ENCODE measurements at places on chromosomes 6 and 20.

- DNase-seq: no peak
These were observed 62.6 kb downstream of the NPEPL1 start for GRCh38 chr20:58755062-58755697.

GRCh38 chr6:105430685-105431084 is 27.8 kb upstream of the PREP start:
- no peak for DNase-seq

GRCh38 chr6:45896783-45897441 is 118.7 kb downstream of the CLIC5 start:
- DNase-seq: no peak

GRCh38 chr6:37083243-37084138 is 78.0 kb downstream of the FGD2 start:
- DNase-seq: no peak

DNA sequence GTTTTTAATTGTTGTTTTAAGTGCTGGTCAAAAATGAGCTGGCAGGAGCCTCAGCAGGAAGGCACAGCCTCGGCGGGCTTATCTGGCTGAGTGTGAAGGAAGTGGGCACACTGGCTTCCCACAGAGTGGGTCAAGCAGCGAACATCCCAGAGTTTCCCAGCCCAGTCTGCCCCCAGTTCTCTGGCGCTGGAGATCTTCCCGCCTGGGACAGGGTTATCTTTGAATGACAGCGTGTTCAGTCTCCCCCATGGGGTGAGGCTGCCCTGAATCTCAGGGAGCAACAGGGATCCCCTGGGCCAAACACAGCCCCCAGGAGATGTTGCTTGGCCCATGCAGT is 122.2 kb upstream of the PTPN1 start:
- no peak for DNase-seq

- DNase-seq: no peak
These were observed 279.6 kb upstream of the JAG1 start for GRCh38 chr20:10953437-10953836.

DNA sequence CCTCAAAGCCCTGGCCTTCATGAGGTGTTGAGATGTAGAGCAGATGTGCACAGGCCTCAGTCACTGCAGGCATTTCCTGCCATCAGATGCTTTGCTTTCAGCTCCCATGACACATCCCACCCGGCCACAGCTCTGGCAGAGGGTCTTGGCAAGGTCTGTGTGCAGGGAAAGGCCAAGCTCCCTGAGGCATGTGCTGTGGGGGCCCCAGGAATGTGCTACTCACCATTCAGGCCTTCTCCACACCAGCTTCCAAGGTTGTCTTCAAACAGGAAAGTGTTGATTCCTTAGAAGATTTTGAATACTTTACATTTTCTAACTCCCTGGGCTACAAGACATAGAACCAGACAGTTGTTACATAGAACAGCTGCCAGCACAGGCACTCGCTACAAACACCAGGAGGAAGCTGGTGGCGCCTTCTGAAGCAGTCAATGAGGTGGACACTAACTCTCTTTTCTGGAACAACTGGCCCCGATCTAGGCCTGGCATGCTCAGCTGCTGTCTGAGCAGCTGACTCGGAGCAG is 27.8 kb downstream of the CASS4 start:
- no peak for DNase-seq

GRCh38 chr20:1941226-1941625 is 46.0 kb downstream of the SIRPA start:
- DNase-seq: no peak

DNA sequence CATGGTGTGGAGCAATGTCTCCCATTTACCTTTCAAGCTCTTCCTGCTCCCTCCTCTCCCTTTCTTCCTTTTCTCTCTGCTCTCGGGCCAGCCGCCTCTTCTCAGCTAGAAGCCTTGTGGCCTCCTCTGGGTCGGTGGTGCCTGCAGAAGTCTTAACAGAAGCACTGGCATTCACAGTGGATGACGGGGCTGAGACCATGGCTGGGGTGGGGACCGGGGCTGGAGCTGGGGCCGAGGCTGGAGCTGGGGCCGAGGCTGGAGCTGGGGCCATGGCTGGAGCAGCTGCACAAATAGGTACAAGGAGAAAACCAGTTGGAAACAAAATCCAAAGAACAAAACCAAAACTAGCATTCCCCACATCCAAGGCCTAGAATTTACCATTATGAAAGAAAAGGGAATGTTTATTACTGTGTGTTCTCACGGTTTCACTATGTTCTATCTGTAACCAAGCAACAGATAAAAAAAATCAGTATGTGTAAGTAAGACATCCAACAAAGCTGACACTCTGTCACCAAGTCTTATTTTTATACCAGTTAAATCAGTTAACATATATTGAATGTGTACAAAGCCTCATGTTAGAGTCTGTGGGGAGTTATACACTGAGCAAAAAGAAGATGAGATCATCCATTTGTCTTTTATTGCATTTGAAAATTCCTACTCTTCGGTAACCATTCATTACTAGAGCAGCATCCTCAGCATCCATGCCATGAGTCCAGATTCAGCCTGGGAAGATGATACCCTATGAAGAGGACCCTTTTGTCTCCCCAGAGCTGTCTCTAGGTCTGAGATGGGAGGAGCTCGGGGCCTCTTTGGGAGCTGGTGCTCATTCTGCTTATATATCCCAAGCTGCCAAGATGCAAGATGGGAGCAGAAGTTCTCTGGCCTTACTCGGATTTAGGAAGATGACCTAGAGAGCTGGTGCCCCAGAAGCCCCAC is 73.0 kb upstream of the BCLAF1 start:
- DNase-seq: no peak

DNA sequence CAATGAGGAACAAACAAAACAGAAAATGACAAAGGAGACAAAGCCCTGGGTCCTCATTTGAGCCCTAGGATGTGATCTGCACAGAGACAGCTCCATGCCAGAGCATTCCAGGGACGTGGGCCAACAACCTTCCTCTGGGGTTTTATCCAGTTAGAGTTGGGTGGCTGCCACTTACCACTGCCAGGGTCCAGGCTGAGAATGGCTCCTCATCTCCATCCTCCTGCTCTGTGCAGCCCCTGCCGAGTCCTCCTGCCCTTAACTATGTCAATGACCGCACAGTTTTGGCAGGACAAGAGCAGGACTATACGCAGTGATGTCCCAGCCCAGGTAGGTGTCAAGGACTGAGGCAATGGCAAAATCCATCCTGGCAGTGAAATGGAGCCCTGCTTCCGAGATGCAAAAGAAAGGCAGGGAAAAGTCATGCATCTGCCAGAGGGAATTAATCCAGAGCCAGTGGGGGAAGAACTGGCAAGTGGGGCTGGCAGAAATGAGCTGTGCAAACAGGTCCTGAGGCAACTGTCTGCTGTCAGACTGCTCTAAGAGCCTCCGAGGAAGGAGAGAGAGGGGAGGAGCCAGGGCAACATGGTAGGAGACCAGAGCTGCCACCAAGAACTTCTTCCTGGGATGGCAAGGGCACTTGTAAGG is 449.4 kb downstream of the PTPRT start:
- DNase-seq: no peak

DNA sequence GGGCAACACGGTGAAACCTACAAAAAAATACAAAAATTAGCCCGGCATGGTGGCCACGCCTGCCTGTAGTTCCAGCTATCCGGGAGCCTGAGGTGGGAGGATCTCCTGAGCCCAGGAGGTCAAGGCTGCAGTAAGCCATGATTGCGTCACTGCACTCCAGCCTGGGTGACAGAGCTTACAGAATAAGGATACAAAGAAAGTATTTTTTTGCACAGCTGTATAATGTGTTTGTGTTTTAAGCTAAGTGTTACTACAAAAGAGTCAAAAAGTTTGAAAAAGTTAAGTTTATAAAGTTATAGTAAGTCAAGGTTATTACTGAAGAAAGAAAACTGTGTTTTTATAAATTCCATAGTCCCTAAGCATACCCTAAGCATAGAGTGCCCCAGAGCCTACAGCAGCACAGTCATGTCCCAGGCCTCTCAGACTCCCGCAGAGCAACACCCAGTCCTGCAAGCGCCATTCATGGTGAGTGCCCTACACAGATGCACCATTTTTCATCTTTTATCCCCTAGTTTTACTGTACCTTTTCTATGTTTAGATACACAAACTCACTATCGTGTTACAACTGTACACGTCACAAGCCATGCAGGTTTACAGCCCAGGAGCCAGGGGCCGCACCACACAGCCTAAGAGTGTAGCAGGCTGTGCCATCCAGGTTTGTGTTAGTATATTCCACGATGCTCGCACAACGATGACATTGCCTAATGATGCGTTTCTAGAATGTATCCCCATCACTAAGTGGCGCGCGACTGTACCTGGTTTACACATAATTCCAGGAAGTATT is 22.4 kb downstream of the TAF4 start:
- DNase-seq: no peak

DNA sequence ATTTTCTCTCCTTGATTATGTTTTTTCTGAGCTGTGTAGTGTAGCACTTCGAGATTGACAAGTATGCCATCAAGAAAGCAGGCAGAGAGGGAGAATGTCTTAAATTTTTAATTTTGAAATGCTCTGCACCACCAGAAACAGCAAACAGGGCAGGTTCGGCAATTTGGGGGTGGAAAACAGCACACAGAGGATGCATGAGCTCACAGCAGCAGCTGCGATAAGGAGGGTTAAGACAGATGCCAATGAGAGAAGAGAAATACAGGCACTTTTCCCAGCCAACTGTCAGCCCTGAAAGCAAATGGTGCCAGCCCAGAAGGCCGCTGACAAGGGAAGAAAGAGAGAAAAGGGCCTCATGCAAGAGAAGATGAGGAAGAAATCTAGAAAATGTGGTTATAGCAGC is 15.1 kb upstream of the SNRPB2 start:
- no peak for DNase-seq

GRCh38 chr6:3290931-3291211 is 32.1 kb downstream of the PSMG4 start:
- DNase-seq: no peak

- no peak for DNase-seq
These were observed 3.7 kb upstream of the LPIN3 start for GRCh38 chr20:41336711-41337492.

DNA sequence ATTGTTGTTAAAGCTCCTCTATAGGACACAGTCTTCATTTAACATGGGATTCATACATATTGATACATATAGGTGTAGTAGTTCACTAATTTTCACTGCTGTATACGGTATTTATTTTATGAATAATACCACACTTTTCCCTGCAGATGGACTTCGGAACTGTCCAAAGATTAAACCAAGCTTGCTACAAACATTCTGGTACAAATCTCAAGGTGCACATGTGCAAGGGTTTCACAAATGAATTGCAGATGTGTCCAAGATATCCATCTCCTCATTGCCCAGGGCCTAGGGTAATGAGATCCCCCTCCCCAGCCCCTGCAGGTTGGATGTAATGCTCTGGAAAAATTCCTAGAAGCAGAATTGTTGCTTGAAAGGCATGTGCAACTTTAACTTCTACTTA is 31.4 kb downstream of the DTNBP1 start:
- no peak for DNase-seq

GRCh38 chr6:36914227-36914794 is 28.6 kb downstream of the C6orf89 start:
- DNase-seq: no peak

DNA sequence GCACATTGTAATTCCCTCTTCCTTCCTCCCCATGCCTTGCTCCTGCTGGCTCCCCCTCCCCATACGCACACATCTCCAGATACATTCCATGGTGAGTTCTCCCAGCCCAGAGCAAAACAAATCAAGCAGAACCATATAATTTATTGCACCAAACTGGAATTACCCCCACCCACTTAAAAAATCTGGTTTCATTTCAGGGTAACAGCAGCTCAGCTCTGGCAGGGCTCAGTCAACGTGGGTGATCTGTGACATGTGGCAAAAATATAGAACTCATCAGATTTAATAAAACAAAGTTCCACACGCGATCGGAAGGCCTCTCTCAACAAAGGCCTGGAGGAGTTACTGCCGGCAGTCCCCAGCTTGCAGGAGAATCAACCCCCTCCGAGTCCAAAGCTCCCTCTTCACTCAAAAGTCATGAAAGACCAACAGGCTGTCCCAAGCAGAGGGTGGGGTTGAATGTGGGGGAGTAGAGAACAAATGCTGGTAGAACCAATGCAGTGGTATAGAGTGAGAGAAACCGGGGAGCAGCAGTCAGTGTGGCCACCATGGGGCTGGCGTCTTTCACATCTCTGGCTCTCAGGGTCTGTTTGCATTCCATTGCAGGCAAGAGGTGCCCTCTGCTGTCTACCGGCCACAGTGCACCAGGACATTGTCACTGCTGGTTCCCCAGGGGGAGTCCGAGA is 323.3 kb upstream of the NT5E start:
- DNase-seq: no peak

DNA sequence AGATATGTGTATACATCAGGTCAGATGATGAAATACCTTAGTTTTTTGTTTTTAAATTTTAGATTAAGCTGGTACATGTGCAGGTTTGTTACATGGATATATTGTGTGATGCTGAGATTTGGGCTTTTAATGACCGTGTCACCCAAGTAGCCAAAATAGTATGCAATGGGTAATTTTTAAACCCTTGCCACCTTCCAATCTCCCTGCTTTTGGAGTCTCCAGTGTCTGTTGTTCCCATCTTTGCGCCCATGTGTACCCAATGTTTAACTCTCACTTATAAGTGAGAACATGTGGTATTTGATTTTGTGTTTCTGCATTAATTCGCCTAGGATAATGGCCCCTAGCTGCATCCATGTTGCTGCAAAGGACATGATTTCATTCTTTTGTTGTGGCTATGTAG is 45.8 kb downstream of the TNFAIP3 start:
- no peak for DNase-seq

DNA sequence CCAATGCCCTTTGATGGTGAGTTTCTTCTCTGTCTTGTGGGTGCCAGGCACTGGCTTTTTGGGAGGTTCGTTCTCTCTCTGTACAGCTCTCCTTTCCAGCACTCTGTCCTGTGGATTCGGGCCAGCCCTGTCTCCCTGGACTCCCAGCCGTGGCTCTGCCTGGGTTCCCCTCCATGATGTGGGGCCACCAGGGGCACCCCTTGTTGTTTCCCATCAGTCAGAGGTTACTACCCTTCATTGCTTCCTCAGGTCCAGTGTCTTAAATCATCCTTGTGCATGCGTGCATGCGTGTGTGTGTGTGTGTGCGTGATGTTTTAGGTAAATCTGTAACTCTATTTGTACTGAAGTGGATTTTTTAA is 40.5 kb downstream of the DYNLT1 start:
- DNase-seq: no peak

- DNase-seq: no peak
These were observed 19.7 kb downstream of the GMDS start for GRCh38 chr6:2225422-2226392.

- no peak for DNase-seq
These were observed 43.7 kb downstream of the DAAM2 start for GRCh38 chr6:39835821-39836295.

DNA sequence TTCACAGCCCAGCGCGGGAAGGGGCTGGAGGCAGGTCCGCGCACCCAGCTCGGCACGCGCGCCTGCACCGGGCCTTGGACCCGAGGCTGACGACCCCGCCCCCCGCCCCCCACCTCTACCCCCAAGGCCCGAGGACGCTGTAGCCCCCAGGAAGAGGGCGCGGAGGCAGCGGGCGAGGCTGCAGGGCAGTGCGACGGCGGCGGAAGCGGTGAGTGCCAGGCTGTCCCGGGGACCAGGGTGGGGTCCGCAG is 1.2 kb downstream of the LIME1 start:
- no peak for DNase-seq

GRCh38 chr6:116842459-116842858 is 13.6 kb upstream of the GPRC6A start:
- no peak for DNase-seq

- no peak for DNase-seq
These were observed 27.3 kb downstream of the MANBAL start for GRCh38 chr20:37316775-37317170.

Measured in stimulated activated CD8-positive, alpha-beta memory T cell treated with anti-CD3 and anti-CD28 coated beads, Interleukin-15, amount 100 ng/mL, for 24 hours (primary cell).